Keratinocyte (primary cell): ENCODE measurements at places on chromosomes 1 and 21.

- no peak for DNase-seq
Measured at GRCh38 chr1:175000697-175001187, 995 bp downstream of the CACYBP start.

DNA sequence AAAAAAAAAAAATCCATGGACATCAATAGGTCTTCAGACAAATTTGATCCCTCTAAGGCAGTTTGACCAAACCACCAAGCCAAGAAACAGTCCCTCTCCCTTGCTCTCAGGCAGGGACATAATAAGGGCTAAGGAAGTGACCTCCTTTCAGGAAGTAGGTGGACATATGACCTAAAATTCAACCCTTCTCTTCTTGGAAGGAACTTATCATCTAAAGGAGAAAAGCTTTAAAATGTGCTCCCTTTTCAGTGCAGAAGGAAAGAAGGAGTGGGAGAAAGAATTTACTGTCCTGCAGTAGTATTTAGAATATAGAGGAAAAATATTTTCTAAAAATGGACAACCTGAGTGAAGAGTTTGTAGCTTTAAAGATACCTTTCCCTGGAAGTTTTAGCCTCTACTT lies 118.1 kb downstream of the DTL start:
- DNase-seq = no peak

GRCh38 chr1:46587069-46587468 lies 17.0 kb downstream of the MKNK1 start:
- no peak for DNase-seq

DNA sequence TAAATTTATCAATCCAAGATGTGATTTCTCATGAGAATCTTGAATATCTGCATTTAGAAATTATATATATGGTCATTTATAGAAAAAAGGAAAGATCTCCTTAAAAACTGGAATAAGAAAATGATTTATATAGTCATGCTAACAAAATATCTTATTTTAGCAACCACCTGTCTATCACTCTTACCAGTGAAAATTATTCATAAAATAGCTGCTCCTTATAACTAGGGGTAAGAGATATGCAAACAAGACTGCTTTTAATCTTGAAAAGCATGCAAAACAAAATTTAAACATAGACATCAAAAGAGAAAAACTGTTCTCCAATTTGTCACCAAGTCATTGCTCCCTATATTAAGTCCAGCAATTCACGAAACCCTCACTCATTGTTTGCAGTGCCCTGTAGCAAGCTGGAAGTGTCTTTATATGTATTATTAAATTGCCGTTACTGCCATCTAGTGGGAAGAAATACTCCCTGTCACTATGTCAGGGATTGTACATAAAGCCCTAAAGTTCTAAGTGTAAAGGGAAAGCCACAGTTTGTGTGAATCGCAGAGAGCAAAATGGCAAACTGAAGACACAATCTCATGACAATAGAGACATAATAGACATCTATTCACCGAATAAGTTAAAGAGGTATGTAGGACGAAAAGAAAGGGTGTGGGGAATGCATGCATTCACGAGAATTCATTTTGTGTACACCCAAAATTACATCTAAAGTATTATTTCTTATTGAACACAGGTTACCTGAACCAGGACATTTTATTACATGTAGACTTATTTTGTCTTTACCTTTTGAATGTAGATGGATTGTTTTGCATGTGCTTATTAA lies 600.5 kb downstream of the USP25 start:
- DNase-seq = no peak

GRCh38 chr21:17981060-17981740 lies 162.0 kb upstream of the C21orf91 start:
- DNase-seq = no peak

GRCh38 chr1:171983584-171983983 lies 142.3 kb downstream of the DNM3 start:
- no peak for DNase-seq

DNA sequence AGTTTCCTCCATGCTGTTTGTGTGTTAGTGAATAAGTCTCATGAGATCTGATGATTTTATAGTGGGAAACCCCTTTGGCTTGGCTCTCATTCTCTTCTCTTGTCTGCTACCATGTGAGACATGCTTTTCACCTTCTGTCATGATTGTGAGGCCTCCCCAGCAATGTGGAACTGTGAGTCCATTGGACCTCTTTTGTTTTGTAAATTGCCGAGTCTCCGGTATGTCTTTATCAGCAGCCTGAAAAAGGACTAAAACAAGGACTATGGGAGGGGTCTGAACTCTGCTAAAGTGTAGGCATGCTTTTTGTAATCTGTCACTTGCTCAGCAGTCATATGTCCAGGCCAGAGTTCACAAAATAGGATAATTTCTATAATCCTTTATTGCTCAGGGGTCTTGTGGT lies 164.0 kb upstream of the SNX7 start:
- DNase-seq = no peak

DNA sequence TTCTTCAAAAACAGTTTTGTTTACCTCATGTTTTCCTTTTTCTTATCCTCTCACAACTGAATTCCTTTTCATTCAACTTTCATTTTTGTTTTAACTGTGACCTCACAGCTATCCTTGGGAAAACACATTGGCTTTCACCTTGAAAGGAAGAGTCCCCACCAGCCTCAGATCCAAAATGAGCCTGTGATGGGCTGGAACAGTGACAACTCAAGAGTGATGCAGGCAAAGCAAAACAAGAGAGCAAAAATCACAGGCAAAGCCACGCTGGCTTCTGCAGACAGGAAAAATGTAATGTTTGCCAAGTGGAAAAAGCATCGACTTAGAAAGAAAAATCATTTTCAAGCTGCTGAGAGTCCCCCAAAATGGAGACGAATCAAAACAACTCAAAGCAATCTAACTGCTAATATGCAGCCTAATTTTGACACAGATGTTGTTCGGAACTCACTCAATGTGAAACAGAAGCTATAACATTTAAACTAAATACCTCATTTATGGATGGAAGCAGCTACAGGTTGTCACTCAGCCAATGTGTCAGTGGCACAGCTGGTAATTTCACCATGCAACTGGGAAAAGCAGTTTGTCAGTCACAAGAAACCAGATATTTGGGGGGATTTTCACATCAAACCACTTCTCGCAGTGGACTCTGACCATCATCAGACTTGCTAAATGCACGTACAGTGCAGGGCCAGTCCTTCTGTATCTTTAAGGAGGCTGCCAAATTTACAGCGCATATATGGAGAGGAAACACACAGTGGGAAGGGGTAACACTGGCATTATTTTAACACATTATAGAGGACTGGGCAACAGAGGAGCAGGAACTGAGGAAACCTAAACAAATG lies 50.7 kb downstream of the ALG14 start:
- no peak for DNase-seq

DNA sequence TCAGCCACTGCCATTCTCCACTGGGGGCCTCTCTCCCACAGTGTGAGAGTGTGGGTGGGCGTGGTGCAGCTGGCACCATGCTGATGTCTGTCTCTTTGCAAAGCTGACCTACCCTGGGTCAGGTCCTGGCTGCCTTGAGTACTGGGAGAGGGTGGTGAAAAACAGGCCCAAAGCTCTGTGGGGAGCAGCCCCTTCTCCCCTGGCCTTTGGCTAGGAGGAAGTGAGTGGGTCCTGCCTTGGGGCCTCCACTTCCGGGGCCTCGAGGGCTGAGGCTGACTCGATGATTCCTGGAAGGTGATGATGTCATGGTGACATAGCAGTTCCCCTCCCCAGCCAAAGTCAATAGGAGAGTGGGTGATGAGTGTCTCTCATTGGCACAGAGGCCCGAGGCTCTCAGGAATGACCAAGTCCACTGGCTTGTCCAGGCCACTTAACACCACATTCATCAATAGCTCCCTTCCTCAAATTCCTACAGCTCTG lies 53.0 kb downstream of the IER5 start:
- no peak for DNase-seq

GRCh38 chr1:27994060-27994459 lies 34.3 kb downstream of the XKR8 start:
- no peak for DNase-seq

- no peak for DNase-seq
Measured at GRCh38 chr1:62800825-62801306, 16.9 kb downstream of the ATG4C start.

- no peak for DNase-seq
Measured at GRCh38 chr1:19375631-19376400, 63.7 kb downstream of the SLC66A1 start.

- DNase-seq = no peak
Measured at GRCh38 chr1:112713466-112714312, 1.4 kb downstream of the PPM1J start.

- DNase-seq = no peak
Measured at GRCh38 chr1:31264790-31265386, 25.2 kb upstream of the NKAIN1 start.

DNA sequence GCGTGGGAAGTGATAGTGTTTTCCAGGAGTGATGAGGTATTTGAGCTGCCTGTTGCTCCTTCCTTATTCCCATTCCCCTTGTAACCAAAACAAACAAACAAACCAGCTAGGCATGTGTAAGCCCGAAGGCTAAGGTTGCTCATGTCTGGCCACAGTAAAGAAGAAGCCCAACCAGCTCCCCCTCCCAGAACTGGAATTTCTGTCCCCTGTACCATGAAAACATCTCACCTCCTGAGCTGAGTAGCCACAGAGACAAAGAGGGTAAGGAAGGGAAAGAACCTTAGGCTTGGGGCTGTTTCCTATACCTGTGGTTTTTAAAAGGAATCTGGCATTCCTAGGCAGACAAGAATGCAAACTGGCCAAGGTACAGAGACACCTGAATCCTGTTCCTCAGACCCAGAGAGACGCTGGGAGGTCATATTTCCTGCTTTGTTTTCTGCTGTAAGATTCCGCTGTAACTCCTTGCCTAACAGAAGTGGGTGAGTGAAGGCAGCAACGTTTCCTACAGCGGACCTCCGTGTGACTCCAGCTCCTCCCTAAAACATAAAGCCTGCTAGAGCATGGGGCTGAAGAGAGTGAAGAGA lies 41.7 kb upstream of the RAB4A start:
- no peak for DNase-seq

DNA sequence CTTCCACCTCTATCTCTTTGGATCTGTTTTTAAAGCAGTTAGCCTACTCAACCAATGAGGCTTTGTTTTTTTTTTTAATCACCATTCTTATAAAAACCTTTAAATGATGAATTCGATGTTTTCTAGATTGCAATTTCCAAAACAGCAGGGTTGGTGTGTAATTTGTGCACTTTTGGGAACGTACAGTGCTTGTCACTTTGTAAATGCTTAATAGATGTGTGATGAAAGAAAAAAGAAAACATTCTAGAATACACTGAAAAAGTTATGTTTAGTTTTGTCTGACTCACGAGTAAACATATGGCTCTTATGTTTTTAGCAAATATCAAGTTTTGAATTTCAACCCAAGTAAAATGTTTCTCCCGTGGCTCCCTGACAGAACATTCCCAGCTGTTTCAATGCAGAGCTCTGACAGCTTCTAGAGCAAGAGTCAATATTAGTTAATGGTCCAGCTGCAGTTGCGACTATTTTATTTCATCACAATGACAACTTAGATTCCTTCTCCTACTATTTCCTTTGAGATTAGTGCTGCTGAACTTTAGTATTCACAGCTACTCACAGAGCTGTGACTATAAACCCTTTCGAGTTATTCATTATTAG lies 362.5 kb upstream of the ADAMTS5 start:
- no peak for DNase-seq

GRCh38 chr1:234917495-234918180 lies 211.0 kb downstream of the TOMM20 start:
- DNase-seq = no peak

- DNase-seq = no peak
Measured at GRCh38 chr1:222777977-222778376, 36.9 kb upstream of the DISP1 start.

DNA sequence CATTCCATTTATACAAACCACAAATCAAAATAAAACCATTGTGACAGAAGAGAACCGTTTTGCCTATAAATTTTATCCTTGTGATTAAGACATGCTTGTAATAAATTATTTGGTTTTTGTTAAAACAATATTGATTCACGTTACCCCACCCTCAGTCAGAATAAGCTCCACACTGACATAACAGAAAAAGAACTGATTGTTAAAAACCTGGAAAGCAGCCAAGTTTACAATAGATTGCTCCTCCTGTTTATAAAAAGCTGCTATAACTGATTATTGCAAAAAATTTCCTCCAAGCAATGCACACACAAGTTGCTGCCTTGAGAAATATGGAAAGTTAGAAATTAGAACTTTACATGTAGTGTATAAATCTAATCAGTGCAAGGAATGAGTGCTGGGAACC lies 263.5 kb downstream of the SETD4 start:
- DNase-seq = no peak

- DNase-seq = no peak
Measured at GRCh38 chr21:35048706-35049617, at the start of gene RUNX1. Gene RUNX1 (minus strand): TSS chr21:35049302.

GRCh38 chr1:185200889-185201288 lies 43.9 kb downstream of the SWT1 start:
- DNase-seq = no peak

DNA sequence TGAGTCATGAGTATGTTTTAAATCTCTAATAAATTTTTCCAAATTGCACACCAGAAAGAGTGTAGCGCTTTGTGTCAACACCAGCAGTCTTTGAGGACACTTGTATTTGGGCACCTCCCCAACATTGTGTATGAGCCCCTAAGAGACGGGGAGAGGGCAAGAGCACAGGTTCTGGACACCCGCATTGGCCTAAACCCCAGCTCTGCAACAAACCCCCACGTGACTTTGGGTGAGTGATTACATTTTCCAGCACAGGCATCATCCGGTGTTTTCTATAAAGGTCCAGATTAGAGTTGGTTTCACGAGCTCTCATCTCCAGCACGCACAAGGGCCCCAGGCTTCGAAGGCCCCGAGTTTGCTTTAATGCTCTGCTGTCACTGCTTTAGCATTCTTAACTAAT lies 66.3 kb upstream of the SLC45A1 start:
- no peak for DNase-seq

DNA sequence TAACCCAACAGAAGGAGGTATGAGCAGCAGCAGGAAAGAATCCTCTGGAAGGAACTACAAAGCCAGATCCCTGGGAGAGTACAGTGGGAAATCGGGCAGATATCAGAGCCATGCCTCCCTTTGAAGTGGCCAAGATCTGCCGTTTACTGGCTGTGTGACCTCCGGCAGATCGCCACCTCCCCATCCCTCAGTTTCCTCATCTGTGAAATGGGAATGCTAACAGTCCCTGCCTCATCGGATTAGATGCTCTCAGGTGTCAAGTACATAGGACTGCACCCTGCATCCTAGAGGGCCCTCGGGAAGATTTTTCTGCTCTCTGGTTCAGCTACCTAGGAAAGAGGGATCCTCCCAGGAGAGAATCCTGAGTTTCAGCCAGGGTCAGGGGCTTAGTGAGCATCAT lies 60.6 kb upstream of the EFHD2 start:
- no peak for DNase-seq

GRCh38 chr1:229572286-229572685 lies 13.8 kb upstream of the ABCB10 start:
- DNase-seq = no peak

GRCh38 chr1:67194209-67194863 lies 28.1 kb downstream of the IL23R start:
- no peak for DNase-seq

DNA sequence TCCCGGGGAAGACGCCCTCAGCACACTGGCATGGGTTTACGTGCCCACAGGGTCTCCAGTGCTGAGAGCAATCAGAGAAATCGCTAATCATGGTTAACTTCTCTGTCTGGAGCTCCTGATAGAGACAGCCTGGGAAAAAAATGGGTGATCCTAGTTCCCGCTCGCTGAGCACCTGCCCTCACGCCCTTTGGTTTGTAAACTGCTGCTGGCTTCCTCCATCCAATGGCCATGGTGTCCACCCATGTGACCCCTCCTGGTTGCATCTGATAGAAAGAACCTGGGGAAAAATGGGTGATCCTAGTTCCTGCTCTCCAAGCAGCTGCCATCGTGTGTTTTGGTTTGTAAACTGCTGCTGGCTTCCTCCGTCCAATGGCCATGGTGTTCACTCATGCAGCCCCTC lies 402.2 kb downstream of the PRDM2 start:
- no peak for DNase-seq

- DNase-seq = no peak
Measured at GRCh38 chr1:243980471-243980870, 70.6 kb upstream of the ZBTB18 start.
